ENCODE measurements at places on chromosomes 4 and X.

DNA sequence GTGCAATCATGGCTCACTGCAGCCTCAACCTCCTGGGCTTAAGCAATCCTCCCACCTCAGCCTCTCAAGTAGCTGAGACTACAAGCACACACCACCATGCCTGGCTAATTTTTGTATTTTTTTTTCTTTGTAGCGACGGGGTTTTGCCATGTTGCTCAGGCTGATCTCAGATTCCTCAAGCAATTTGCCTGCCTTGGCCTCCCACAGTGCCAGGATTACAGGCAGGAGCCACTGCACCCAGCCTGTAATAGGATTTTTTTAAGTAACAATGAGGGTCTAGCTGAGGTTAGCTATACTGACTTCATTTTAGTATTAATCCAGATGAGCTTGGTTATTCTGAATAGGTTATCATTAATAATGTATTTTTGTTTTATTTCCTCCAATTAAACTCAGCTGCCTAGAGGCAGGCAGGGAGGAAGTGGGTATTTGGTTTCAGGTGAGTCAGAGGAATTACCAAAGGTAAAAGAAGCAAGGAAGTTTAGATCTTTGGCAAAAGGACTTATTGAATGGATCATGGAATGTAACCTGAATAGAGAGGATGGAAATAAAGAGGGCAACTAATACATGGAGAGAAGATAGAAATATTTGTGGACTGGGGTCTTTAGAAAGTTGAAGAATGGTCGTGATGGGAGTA lies 1023.3 kb upstream of the TENM3 start:
- DNase-seq, result no peak

DNA sequence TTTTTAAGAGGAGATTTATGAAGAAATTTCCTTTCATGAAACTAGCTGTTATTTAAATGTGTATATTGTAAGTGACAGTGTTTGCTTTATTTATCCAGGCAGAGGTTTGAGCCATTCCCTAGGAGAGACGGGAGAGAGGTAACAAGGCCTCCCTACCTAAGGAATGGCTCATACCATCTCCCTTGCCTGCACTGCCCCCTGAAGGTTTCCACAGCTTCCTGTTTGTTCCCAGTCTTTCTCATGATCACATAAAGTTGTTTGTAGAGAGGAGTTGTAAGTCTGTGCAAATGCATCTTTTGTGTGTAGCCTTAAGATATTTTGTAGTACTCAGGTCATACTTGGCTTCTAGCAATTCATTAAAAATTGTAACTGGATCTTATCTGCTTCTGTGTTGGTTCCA lies 1504.5 kb upstream of the PCDH10 start:
- no peak for DNase-seq

- no peak for DNase-seq
These were observed 99.6 kb downstream of the CEP135 start for GRCh38 chr4:56048383-56048701.

- no peak for DNase-seq
These were observed 2.4 kb upstream of the PTCHD1 start for GRCh38 chrX:23332101-23332887.

GRCh38 chrX:147788641-147789350 lies 122.9 kb upstream of the FMR1 start:
- DNase-seq, result no peak

- no peak for DNase-seq
These were observed 954.5 kb upstream of the IGFBP7 start for GRCh38 chr4:58064653-58065052.

DNA sequence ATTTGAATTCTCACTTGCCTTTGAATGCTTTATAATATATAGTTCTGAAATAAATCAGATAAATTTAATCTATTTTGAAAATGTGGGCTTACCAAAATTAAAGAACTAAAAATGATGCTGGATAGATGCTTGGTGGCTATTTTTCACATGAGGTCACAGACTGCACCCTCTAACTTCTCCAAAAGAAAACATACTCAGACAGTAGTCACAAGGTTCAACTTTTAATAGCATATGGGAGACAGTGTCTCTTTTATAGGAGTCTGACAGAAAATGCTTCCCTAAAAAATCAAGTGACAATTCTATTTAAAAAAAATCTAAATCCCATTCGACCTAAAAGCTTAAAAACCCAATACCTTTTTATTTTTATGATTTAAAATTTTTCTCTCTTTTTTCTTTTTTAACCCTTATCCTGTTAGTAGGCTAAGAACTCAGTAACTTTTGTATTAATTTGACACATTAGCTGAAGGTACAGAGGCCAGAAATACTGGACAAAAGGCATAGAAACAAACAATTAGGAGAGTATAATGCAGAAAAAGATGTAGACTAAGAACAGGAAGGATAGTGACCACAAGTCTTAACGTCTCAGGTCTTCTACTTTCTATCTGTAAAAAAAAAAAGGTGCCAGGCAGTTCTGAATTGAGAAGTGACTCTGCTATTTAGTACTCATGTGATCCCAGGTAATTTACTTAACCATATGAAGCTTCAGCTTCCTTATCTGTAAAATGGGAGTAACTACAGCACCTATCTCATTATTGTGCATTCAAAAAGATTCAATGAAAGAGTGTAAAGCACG lies 7.6 kb downstream of the TIGD4 start:
- DNase-seq, result no peak

- no peak for DNase-seq
These were observed 49.0 kb downstream of the HTN1 start for GRCh38 chr4:70099206-70099605.

- DNase-seq, result no peak
These were observed 320.0 kb downstream of the IDS start for GRCh38 chrX:149185087-149185486.

DNA sequence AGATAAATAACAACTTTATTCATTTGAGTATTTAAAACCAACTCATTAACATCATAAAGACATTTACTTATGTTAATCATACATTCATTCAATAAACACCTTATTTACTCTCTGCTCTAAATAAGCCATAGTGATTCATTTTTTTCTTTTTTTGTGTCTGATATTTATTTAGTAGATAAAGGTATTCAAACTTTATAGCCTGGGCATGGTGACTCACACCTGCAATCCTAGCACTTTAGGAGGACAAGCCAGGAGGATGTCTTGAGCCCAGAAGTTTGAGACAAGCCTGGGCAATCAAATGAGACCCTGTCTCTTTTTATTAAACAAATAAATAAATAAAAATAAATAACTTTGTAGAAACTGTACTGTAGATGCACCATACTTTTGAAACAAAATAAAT lies 771.3 kb upstream of the PCDH7 start:
- DNase-seq, result no peak

- no peak for DNase-seq
These were observed 90.7 kb downstream of the PALLD start for GRCh38 chr4:168587411-168588125.

DNA sequence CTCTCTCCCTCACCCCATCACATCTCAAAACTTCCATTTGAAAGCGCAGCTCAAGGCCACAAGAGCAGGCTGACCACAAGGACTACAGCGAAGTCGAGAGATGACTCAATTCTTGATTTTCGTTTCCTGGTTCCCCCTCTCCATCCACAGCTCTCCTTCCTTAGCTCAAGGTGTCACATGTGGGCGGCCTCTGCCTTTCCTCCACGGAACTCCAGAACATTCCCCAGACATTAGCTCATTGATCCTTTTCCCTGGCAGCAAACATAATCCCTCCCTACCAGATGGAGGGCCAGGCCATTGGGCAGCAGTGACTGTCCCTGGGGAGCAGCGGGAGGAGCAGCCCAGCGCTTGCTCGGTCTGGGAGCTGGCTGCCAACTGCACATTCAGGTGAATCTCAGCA lies 56.3 kb downstream of the CCDC149 start:
- DNase-seq, result no peak

DNA sequence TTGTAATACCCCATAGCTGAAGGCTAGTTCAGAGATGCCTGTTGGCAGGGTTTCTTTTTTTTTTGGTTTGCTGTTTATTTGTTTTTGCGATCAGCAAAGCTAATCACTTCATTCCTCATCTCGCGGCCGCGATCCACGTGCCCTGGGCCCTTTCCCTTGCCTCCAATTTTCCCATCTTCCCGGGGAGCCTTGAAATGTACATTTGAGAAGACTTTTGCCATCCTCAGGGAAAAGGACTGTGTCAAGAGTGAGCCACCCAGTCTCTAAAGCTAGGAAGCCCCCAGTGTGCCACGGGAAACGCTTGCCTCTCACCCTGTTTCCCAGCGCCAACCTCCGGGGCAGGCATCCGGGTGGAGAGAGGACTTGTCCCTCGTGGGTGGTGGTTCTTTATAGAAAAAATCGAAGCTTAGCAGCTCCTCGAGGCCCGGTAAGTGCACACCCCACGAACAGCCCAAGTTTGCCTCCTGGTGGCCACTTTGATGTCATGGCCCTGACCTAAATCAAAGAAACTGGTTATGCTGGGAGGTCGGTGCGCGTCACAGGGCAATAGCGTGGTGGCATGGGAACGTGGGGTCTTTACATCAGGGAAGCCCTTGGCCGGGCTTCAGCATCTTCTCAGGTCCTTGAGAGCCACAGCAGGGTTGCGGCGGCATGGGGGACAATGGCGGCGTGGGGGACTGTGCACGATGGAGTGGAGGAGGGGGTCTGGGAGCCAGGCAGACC lies 42.0 kb downstream of the MAP7D3 start:
- peak; percentile 24 for DNase-seq

- peak; percentile 14 for DNase-seq
These were observed 30.7 kb downstream of the ARHGEF9 start for GRCh38 chrX:63754136-63754859.

GRCh38 chrX:108573136-108573535 lies 133.5 kb downstream of the COL4A5 start:
- no peak for DNase-seq

- no peak for DNase-seq
These were observed 29.0 kb upstream of the MAOA start for GRCh38 chrX:43627147-43627546.

GRCh38 chr4:54185044-54185780 lies 43.9 kb upstream of the PDGFRA start:
- DNase-seq, result no peak

DNA sequence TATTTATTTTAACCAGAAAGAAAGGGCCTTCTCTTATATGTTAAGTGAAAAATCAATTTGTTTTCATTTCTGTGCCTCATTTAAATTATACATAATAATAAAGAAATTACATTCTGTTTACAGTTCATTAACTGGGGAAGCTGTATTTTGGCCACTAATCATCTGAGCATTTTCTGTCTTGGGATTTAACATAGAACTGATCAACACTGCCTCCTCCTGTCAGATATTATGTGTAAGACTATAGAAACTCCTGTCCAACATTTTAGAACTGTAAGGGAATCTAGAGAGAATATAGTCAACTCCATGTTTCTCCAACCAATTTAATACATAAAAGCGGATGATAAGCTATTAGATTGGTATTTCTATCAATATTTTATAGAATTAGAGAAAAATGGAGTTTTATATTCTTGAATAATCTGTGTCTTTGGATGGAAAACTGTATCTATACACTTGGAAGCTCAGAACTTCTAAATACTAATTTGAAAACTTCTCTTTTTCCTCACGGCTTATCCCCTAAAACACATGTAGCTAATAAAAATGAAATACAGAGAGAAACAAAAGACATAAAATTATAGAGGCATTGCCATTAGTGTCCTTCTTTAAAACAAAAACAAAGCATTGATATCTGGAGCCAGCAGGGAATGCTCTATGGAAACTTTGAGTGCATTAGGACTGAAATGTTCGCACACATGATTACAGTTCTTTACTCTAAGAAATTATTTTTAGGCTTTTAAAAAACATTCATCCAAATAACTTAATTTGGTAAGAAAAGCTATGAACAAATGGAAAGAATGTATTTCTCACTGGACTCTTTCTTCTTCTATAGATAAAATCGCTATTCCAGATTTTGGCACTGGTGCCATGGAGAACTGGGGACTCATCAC lies 33.1 kb downstream of the ENPEP start:
- no peak for DNase-seq

DNA sequence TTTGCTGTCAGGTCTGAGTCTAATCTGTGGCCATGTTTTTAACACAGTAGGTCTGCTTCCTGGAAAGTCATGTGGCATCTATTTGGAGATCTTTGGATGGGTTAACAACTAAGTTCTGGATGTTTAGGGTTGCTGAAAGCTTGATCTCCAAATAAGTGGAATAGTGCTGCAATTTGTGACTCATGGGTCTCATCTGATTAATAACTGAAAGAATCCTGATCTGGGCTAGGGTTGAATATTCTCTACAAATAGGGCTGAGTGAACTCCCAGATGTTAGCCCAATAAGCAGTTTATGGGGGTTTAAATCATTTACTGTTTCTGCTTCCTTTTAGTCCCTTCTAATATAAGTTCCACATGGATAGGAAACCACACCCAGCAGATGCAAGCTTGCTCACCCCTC lies 23.1 kb downstream of the CT47C1 start:
- no peak for DNase-seq

- DNase-seq, result peak; percentile 2
These were observed 116.3 kb upstream of the NALF2 start for GRCh38 chrX:69387567-69388487.

- DNase-seq, result no peak
These were observed 52.7 kb downstream of the COX7B2 start for GRCh38 chr4:46856333-46856732.

DNA sequence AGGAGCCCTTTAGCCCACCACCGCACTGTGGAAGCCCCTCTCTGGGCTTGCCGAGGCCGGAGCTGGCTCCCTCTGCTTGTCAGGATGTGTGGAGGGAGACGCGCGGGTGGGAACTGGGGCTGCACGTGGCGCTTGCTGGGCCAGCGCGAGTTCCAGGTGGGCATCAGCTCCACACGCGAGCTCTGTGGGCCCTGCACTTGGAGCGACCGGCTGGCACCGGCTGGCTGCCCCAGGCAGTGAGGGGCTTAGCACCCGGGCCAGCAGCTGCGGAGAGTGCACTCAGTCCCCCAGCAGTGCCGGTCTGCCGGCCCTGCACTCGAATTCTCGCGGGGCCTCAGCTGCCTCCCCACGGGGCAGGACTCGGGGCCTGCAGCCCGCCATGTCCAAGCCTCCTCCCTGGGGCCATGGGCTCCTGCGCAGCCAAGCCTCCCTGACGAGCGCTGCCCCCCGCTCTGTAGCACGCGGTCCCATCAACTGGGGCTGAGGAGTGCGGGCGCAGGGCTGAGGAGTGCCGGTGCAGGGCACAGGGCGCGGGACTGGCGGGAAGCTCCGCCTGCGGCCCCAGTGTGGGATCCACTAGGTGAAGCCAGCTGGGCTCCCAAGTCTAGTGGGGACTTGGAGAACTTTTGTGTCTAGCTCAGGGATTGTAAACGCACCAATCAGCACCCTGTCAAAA lies 93.6 kb downstream of the DTHD1 start:
- DNase-seq, result no peak

- no peak for DNase-seq
These were observed 191.8 kb upstream of the PSAPL1 start for GRCh38 chr4:7626531-7626930.

DNA sequence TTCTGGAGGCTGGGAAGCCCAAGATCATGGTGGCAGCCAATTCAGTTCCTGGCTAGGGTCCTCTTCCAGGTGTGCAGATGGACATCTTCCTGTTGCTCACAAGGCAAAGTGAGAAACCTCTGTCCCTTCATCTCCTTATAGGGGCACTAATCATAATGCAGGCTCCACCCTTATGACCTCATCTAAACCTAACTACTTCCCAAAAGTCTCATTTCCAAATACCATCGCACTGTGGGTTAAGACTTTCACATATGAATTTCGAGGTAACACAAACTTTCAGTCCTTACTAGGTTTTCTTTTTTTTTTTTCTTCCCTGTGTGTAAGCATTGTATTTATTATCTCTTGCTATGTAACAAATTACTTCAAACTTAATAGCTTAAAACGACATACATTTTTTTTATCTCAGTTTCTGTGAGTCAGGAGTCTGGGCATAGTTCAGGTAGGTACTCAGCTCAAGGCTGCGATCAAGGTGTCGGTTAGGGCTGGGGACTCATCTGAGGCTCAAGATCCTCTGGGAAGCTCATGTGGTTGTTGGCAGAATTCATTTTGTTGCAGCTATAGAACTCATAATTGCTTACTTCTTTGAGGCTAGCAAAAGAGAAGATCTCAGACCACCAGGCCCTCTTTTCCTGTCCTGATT lies 204.7 kb upstream of the STK26 start:
- no peak for DNase-seq

Data from activated CD4-positive, alpha-beta T cell treated with anti-CD3 and anti-CD28 coated beads for 4 hours (primary cell).